ENCODE measurements at places on chromosomes 7 and 10.

DNA sequence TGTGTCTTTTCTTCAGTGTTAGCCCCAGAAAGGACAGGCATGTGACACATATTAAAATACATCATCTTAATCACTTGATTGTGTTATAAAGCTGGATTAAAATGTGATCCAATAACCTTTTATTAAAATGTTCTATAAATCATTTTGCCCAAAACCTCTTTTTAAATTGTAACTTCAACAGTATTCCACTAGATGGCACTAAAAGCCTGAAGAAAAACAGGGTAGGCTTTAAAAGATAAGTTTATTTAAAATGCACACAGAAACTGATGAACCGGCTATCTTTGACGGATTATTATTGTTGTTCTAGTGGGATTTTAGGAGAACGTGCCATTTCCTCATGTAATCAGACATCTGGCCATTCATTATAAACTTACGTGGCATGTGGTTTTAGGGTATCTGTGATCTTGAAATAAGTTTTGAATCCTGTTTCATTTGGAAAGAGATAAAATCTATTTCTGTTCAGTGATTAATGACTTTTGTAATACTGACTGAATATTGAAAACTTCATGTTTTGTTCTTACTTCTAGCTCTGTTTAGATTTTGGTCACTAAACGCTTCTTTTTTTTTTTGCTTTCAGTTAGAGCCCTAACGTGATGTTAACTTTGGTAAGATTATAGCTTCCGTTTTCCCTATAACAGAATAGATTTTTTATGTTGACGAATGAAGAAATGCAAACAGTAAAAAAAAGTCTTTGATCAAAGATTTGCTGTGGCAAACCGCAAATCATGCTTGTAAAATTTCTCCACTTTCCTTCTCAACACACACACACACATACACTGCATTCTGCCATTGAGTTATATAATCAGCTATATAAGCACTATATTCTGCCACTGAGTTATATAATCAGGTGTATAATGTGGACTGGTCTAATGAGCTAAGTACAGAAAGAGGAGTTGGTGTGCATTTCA lies 13.6 kb downstream of the VPS50 start:
- DNase-seq, result no peak

DNA sequence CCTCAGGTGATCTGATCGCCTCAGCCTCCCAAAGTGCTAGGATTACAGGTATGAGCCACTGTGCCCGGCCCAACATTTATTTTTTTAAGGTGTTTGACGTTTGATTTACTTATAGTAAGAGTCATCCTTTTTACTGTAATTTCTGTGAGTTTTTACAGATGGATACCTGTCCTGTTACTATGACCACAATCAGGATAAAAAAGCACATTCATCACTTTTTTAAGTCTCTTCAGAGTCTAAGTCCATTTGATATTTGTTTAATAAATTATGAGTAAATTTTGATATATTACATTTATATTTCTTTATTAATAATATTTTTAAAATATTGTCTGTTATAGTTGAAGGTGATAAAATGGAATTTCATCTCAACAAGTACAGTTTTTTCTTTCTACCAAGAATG lies 300.5 kb upstream of the KAT6B start:
- no peak for DNase-seq

GRCh38 chr7:66423729-66424128 lies 205.0 kb upstream of the KCTD7 start:
- no peak for DNase-seq

DNA sequence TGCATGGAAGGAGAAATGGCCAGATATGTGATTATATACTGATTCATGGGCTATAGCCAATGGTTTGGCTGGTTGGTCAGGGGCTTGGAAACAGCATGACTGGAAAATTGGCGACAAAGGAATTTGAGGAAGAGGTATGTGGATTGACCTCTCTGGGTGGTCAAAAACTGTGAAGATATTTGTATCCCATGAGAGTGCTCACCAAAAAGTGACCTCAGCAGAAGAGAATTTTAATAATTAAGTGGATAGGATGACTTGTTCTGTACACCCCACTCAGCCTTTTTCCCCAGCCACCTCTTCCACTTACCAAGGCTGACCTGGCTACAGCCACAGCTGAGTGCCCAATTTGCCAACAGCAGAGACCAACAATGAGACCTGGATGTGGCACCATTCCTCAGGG lies 146.7 kb downstream of the GPR37 start:
- no peak for DNase-seq

DNA sequence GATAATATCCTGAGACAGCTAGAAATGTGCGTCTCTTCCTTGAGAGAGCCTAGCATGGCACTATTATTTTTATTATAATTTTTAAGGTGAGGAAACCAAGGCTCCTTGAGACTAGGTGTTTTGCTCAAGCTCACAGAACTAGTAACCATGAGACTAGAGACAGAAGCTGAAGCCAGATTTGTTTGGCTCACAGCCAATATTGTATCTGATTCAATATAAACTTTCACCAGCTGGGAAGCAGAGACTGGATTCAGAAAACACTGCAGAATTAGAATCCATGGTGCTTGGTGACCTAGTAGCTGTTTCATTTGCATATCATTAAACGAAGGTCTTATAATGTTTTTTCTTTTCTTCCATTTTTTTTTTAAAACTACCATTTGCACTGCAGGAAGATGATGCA lies 64.4 kb downstream of the DNAJB9 start:
- DNase-seq, result no peak

- DNase-seq, result no peak
Measured at GRCh38 chr7:20141666-20142065, 75.5 kb downstream of the MACC1 start.

DNA sequence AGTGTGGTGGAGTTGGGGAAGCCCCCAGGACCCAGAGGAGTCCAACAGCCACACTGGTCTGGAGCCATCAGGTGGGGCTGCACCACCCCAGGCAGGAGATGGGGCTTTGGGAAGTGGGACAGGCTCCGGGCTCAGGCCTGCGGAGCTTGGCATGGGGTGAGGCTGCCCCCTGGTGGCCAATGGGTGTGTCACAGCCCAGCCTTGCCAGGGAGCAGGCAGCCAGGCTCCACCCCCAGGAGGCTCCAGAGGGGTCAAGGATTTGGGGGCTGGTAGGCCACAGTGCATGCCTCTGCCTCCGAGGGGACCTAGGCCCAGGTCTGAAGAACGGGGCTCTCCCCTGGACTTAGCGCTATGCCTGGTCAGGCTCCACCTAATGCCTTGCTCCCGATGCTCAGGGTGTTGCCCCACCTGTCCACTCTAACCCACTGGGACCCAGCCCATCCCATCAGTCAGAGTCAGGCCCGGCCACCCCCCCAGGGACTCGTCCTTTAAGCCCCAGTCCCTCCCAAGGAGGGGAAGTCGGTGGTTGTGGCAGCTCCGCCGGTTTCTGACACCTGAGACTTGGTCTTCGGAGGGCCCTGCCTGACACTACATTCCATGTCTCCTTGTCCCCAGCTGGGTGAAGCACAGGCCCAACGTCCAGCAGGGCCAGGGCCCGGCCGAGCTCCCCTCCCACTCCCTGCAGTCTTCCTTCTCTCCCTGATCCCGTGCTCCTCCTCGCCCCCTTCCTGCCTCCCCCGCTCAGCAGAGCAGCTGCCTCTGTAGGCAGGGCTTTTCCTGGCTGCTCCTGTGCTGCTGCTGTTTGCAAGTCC lies 11.3 kb upstream of the SAMD8 start:
- peak; percentile 90 for DNase-seq

- DNase-seq, result no peak
Measured at GRCh38 chr10:60595852-60596251, 182.4 kb upstream of the CDK1 start.

- no peak for DNase-seq
Measured at GRCh38 chr7:5419539-5420066, 4.0 kb downstream of the TNRC18 start.

- no peak for DNase-seq
Measured at GRCh38 chr10:3748484-3748883, 36.5 kb downstream of the KLF6 start.

GRCh38 chr7:49398236-49398635 lies 375.2 kb upstream of the VWC2 start:
- no peak for DNase-seq

- no peak for DNase-seq
Measured at GRCh38 chr10:22670788-22671187, 43.6 kb downstream of the PIP4K2A start.

- no peak for DNase-seq
Measured at GRCh38 chr10:127903789-127904188, 3.1 kb upstream of the PTPRE start.

DNA sequence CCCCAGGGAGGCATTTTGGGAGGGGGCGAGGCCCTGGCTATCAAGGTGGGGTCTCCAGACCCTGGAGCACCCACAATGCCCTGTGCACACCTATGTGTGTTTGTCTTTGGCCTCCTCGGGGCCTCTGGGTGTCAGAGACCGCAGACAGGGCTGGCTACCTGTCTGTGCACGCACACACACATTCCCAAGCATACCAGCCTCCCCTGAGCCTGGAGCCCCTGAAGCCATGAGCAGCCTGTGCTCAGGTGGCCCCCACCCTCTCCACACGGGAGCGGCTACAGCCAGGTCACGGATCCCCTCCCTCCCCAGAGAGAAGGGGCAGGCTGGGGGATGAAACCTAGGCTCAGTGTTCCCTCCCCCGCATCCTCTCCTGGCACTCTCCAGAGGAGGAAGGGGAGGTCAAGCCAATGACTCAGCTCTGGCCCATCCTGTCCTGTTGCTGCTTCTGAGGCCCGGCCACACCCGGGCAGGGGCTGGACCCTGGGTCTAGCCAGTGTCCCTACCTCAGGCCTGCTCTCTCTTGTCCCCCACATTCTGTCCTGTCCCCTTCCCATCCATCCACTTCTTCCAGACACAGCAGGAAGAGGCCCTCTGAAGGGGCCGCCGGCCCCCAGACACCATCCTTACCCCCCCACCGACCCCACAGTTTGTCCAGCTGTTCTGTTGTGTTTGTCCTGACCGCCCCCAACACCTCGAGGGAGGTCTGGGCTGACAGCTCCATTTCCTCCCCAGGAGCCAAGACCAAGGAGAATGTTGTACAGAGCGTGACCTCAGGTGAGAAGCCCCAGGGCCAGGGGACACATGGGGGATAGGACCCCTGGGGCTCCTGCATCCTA lies 720 bp downstream of the SNCG start:
- no peak for DNase-seq
